ENCODE measurements at places on chromosomes 4 and X. TPM values are rescaled to one million over a fixed set of nuclear protein-coding genes. Genes with fewer than 3 reads are reported as not detected.

Gene UGT2A1
- not detected for total RNA-seq

GRCh38 chr4:102501447-102501696 lies 213 bp downstream of the NFKB1 start:
- H3K27ac ChIP-seq, result peak overlapping the region; percentile 95
- H3K36me3 ChIP-seq, result 0 out of 2 replicates have a peak, but pooled peaks cover 2% of the 10 kb centered on the region
- H3K4me1 ChIP-seq, result peaks cover 7% of the 10 kb centered on the region
- H3K27me3 ChIP-seq, result no peaks in the 10 kb centered on the region
- no peak for DNase-seq
- peak overlapping the region; percentile 97 for H3K4me3 ChIP-seq

Gene ASMT
- total RNA-seq, result not detected

Gene LRRC66
- total RNA-seq, result 0.10 TPM

GRCh38 chr4:54575919-54576318 lies 81.8 kb upstream of the KIT start:
- peaks cover 4% of the 10 kb centered on the region for H3K27me3 ChIP-seq
- no peak overlapping the region for H3K27ac ChIP-seq
- no peaks in the 10 kb centered on the region for H3K36me3 ChIP-seq
- H3K4me3 ChIP-seq, result no peak overlapping the region
- no peak for DNase-seq
- no peaks in the 10 kb centered on the region for H3K4me1 ChIP-seq

DNA sequence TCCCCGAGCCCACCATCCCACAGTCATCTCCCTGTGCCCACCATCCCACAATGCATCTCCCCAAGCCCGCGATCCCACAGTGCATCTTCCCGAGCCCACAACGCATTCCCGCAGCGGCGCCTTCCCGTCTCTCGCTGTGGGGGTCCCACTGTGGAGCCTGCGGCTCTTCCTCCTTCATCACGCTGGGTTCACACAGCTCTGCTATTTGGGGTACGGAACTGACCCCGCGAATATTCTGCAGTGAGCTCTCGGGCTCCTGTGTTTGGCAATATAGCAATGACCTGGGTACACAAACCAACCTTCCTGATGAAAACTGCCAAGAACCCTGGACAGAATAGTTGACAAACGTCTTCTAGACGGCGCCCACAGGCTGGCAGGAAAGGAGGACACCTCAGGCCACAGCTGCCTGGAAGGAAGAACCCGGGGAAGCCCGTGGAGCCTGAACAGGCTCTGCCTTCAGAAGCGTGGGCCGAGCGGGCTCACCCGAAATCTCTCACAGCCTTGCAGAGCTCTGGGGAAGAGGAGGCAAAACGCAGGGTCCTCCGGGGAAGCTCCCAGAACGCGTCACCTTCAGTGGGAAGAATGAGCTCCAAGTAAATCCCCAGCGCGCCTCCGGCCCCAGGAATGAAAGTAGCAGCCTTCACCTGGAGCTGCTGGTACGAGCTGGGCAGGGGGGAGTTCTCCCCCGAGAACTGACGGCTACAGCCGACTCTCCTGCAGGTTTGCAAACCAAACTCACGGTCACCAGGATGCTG lies 22.9 kb downstream of the PPP2R3B start:
- H3K27ac ChIP-seq, result no peak overlapping the region
- H3K27me3 ChIP-seq, result no peaks in the 10 kb centered on the region
- no peak overlapping the region for H3K4me3 ChIP-seq
- no peak for DNase-seq
- no peaks in the 10 kb centered on the region for H3K4me1 ChIP-seq

Gene MAOB
- not detected for total RNA-seq

Gene SLC6A14
- not detected for total RNA-seq

DNA sequence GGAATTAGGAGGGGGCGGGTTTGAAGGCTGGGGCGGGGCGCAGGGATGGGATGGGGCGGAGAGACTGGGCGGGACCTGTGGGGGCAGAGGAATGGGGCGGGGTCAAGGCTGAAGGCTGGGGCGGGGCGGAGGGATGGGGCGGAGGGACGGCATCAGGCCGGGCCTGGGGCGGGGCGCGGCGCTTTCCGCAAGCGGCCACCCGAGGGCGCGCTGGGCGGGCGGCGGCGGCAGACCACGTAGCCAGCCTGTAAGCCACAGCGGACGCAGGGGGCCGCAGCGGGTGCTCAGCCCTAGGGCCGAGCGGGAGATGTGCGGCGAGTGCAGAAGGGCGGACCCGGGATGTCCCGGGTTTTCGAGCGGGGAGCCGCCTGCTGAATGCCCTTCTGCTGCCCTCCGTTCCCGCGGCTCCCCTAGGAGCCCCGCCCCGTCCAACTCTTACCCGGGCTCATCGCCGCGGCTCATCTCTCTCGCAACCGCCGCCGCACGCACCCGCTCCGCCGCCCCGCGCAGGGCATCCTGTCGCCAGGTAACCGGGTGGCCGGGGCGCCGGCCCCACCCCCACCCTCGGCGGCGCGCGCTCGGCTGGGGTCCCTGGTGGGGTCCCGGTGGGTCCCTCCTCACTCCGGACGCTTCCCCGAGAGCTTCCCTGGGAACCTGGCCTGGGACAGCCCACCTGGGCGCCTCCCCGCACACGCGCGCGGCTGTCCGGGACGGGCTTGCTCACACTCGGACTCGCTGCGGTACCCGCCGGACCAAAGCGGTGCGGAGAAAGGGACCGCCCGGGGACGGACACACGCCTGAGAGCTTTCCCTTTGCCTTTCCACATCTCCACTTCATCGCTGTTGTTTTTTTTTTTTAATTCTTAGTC lies at the start of gene CCDC110:
CCDC110 (minus strand) TSS at position 499 of the 868 bp plus-strand sequence; CDS start at position 449, 50 bp downstream.
- DNase-seq, result peak; percentile 89
- no peaks in the 10 kb centered on the region for H3K36me3 ChIP-seq

DNA sequence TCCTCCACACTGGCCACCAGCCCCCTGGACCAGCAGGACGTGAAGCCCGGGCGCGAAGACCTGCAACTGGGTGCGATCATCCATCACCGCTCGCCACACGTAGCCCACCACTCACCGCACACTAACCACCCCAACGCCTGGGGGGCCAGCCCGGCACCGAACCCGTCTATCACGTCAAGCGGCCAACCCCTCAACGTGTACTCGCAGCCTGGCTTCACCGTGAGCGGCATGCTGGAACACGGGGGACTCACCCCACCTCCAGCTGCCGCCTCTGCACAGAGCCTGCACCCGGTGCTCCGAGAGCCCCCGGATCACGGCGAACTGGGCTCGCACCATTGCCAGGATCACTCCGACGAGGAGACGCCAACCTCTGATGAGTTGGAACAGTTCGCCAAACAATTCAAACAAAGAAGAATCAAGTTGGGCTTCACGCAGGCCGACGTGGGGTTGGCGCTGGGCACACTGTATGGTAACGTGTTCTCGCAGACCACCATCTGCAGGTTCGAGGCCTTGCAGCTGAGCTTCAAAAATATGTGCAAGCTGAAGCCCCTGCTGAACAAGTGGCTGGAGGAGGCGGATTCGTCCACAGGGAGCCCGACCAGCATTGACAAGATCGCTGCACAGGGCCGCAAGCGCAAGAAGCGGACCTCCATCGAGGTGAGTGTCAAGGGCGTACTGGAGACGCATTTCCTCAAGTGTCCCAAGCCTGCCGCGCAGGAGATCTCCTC lies 600 bp downstream of the POU3F4 start:
- H3K27ac ChIP-seq, result no peak overlapping the region
- DNase-seq, result no peak
- H3K36me3 ChIP-seq, result no peaks in the 10 kb centered on the region
- H3K4me3 ChIP-seq, result no peak overlapping the region

GRCh38 chr4:147741190-147741788 lies 9.4 kb downstream of the ARHGAP10 start:
- H3K4me1 ChIP-seq, result peaks cover 17% of the 10 kb centered on the region
- H3K27me3 ChIP-seq, result no peaks in the 10 kb centered on the region
- H3K27ac ChIP-seq, result peak overlapping the region; percentile 32

- H3K4me3 ChIP-seq, result peak overlapping the region; percentile 36
- DNase-seq, result no peak
- H3K36me3 ChIP-seq, result no peaks in the 10 kb centered on the region
- H3K27ac ChIP-seq, result peak overlapping the region; percentile 1
Observed at GRCh38 chr4:85779165-85779564, 304.2 kb downstream of the ARHGAP24 start.

GRCh38 chrX:97563531-97564133 lies 679.9 kb downstream of the RPA4 start:
- H3K27ac ChIP-seq, result peak overlapping the region; percentile 8
- no peaks in the 10 kb centered on the region for H3K4me1 ChIP-seq
- H3K27me3 ChIP-seq, result no peaks in the 10 kb centered on the region
- H3K4me3 ChIP-seq, result peak overlapping the region; percentile 9
- H3K36me3 ChIP-seq, result no peaks in the 10 kb centered on the region

DNA sequence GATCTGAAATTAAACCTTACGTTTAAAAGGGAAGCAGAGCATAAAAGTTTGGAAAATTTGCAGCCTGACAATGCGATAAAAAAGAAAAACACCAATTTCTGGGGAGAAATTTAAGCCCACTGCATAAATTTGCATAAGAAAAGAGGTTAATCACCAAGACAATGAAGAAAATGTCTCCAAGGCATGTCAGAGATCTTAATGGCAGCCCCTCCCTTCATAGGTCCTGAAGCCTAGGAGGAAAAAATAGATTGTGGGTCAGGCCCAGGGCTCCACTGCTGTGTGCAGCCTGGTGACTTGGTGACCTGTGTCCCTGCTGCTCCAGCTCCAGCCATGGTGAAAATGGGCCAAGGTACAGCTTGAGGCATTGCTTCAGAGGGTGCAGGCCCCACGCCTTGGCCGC lies 264.0 kb upstream of the CT83 start:
- no peak for DNase-seq
- H3K27ac ChIP-seq, result no peak overlapping the region
- no peak overlapping the region for H3K4me3 ChIP-seq
- no peaks in the 10 kb centered on the region for H3K27me3 ChIP-seq

DNA sequence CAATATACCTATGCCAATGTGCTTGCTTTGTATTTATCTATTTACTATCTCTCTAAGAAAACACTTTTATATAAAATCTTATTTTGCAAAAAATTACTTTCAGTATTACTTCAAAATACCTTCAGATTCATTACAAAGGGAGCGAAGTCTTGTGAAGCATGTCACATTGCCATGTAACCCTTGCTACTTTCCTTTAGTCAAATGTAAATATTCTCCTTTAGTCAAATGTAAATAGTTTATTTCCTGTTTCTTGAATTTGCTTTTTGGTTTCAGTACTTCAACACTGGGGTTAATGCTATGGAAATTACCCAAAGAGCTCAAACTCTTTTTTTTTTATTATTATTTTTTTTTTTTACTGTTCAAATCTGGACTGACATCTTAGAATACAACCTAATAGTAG lies 383.3 kb downstream of the GRXCR1 start:
- H3K4me1 ChIP-seq, result no peaks in the 10 kb centered on the region
- no peak overlapping the region for H3K27ac ChIP-seq
- DNase-seq, result no peak
- H3K36me3 ChIP-seq, result no peaks in the 10 kb centered on the region
- H3K27me3 ChIP-seq, result no peaks in the 10 kb centered on the region

GRCh38 chr4:63580796-63581475 lies 828.3 kb downstream of the TECRL start:
- no peak overlapping the region for H3K27ac ChIP-seq
- H3K4me3 ChIP-seq, result no peak overlapping the region
- H3K4me1 ChIP-seq, result no peaks in the 10 kb centered on the region
- DNase-seq, result peak; percentile 64
- no peaks in the 10 kb centered on the region for H3K27me3 ChIP-seq

Gene USP51
- 1.2 TPM for total RNA-seq

Gene PFKFB1
- not detected for total RNA-seq

DNA sequence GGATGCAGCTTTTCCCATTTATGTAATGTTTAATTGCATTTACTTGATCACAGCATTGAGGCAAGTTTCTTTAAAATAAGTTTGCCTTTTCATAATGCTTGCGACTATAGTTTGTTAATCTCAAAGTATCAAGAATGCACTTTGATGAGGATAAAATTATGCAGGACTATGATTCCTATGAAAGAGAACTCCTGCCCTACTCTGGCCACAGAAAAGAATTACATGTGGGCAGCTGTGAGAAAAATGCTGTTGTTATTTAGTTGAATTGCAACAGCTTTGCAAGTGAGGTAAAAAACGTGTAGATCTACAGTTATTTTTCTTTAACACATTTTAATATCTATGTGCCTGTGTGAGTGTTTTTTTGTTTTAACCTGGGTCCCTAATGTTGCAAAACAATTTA lies 12.5 kb upstream of the OSTC start:
- H3K4me3 ChIP-seq, result no peak overlapping the region
- peak; percentile 31 for DNase-seq
- H3K36me3 ChIP-seq, result peaks cover 25% of the 10 kb centered on the region
- H3K27me3 ChIP-seq, result no peaks in the 10 kb centered on the region
- no peaks in the 10 kb centered on the region for H3K4me1 ChIP-seq
- no peak overlapping the region for H3K27ac ChIP-seq

DNA sequence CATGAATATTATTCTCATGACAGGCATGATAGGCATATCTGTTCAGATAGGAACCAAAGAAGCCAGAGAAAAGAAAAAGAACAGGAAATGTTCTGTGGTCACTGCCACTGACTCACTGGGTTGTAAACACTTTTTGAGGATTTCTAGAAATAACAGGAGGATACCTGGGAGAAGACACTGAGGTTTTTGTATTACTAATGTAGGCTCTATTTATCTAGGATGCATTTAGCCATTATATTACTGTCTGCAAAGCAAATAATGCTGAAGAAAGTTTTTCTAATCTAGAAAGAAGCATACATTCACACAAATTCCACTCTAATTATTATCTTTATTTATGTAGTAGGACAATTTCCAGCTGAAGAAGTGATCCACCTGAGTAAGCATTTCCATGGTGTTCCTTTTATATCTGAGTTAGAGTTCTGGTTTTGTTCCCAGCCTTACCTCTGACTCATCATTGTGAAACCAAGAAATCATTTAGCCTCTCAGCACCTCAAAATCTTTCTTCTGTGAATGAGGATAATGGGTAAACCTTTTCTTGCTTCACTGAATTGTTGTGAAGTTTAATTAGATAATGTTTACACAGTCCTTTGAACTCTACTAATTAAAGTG lies 40.2 kb upstream of the EPGN start:
- H3K4me1 ChIP-seq, result no peaks in the 10 kb centered on the region
- DNase-seq, result no peak
- H3K27me3 ChIP-seq, result no peaks in the 10 kb centered on the region
- no peak overlapping the region for H3K4me3 ChIP-seq

Gene TXK
- total RNA-seq, result 0.35 TPM

GRCh38 chr4:57607566-57608180 lies 497.5 kb upstream of the IGFBP7 start:
- no peaks in the 10 kb centered on the region for H3K36me3 ChIP-seq
- H3K4me1 ChIP-seq, result no peaks in the 10 kb centered on the region
- no peak overlapping the region for H3K27ac ChIP-seq
- no peak for DNase-seq

Gene COL4A5
- 9.5 TPM for total RNA-seq

Gene MAP9
- total RNA-seq, result 5.0 TPM

- no peaks in the 10 kb centered on the region for H3K27me3 ChIP-seq
- H3K4me3 ChIP-seq, result no peak overlapping the region
- no peaks in the 10 kb centered on the region for H3K4me1 ChIP-seq
- no peak overlapping the region for H3K27ac ChIP-seq
- H3K36me3 ChIP-seq, result no peaks in the 10 kb centered on the region
Observed at GRCh38 chrX:102767287-102767686, 46.7 kb downstream of the GPRASP3 start.

Data from SJCRH30 (cell line).